CD4-positive, alpha-beta T cell (primary cell): ENCODE measurements at places on chromosomes 6 and 20. TPM values are rescaled to one million over a fixed set of nuclear protein-coding genes. Genes with fewer than 3 reads are reported as not detected.

DNA sequence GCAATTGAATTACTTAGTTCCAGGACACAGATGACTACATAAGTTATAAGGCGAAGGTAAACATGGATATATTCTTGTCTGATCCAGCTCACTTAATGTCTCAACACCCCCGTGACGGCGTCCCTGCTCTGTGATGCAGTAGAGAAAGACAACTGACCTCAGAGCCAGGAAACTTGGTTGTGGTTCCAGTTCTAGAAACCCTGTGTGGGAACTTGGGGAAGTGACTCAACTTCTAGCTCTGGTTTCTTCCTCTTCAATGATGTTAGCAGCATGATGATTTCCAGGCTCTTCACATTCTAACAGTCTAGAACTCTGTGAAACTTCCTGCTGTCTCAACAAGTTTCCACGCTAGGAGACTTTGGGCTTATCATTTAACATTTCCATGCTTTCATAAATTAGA, 18.4 kb downstream of the LAMA4 start:
- DNase-seq, result no peak
- H3K27ac ChIP-seq, result no peak overlapping the region
- no peaks in the 10 kb centered on the region for H3K4me1 ChIP-seq
- no peak overlapping the region for H3K4me3 ChIP-seq

DNA sequence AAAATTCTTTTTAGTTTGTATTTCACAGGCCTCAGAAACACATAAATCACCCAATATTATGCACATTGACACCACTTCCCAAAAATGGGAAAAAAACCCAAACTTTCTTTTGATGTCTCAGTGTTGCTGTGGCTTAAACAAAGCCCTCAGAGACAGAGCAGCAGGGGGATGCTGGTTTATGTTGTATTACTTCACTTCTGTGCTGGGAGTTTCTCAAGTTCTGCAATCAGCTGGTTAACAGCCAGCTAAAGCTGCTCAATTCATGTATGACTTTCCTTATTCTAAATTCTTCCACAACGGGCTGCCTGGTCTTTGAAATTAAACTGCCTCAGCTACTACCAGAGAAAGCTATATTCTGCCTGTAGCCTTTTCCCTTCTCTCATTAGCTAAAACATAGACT, 5.6 kb downstream of the FILIP1 start:
- H3K4me1 ChIP-seq, result no peaks in the 10 kb centered on the region
- no peak overlapping the region for H3K27ac ChIP-seq
- H3K36me3 ChIP-seq, result no peaks in the 10 kb centered on the region
- no peak overlapping the region for H3K4me3 ChIP-seq

- no peak overlapping the region for H3K4me3 ChIP-seq
- H3K4me1 ChIP-seq, result no peaks in the 10 kb centered on the region
- H3K27ac ChIP-seq, result no peak overlapping the region
- H3K27me3 ChIP-seq, result no peaks in the 10 kb centered on the region
- no peaks in the 10 kb centered on the region for H3K36me3 ChIP-seq
- DNase-seq, result no peak
These were observed 258.2 kb upstream of the NT5E start for GRCh38 chr6:85191656-85192055.

- H3K4me1 ChIP-seq, result no peaks in the 10 kb centered on the region
- DNase-seq, result no peak
- no peak overlapping the region for H3K27ac ChIP-seq
- no peaks in the 10 kb centered on the region for H3K27me3 ChIP-seq
- no peaks in the 10 kb centered on the region for H3K36me3 ChIP-seq
- H3K4me3 ChIP-seq, result no peak overlapping the region
These were observed 191.5 kb upstream of the BMP2 start for GRCh38 chr20:6575912-6576401.

The PPP1R3G gene
- total RNA-seq, result not detected

The EFHC1 gene
- 3.4 TPM for total RNA-seq

The PCSK2 gene
- not detected for total RNA-seq

The SIRPB1 gene
- 8.6 TPM for total RNA-seq

The VSX1 gene
- not detected for total RNA-seq

The DTD1 gene
- 16.1 TPM for total RNA-seq
